ENCODE measurements at places on chromosomes 16 and 17. TPM values are rescaled to one million over a fixed set of nuclear protein-coding genes. Genes with fewer than 3 reads are reported as not detected.

GRCh38 chr17:42363767-42364585 is 24.3 kb downstream of the STAT3 start:
- DNase-seq, result no peak

GRCh38 chr16:85284141-85284817 is 172.0 kb upstream of the CIBAR2 start:
- DNase-seq, result no peak

GRCh38 chr17:77606146-77606864 is 352.2 kb upstream of the TNRC6C start:
- DNase-seq, result no peak

- no peak for DNase-seq
These were observed 54.9 kb downstream of the ABCC1 start for GRCh38 chr16:16004314-16004749.

The APOBR gene
- total RNA-seq, result 0.47 TPM

The C16orf74 gene
- 1.7 TPM for total RNA-seq

The SGCA gene
- 155 TPM for total RNA-seq

All from left ventricle myocardium superior (tissue), 1 donor.